ENCODE measurements at places on chromosomes 1 and 21.

DNA sequence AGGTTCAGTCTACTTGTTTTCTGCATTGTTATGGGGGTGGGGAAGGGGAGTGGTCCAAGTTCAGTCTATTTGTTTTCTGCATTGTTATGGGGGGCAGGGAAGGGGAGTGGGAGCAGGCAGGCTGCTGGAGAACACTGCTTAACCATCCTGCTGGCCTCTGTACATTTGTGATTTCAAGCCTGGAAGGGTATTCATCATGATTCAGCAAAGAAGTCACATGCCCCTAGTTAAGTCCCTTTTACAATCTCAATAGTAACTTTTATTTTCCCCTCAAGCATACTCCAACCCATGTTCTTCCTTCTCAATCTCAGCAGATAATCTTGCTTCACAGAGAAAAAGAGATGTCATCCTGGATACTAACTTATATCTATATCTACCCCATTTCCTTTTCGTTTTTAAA, 7.9 kb downstream of the LYST start:
- no peak for DNase-seq

DNA sequence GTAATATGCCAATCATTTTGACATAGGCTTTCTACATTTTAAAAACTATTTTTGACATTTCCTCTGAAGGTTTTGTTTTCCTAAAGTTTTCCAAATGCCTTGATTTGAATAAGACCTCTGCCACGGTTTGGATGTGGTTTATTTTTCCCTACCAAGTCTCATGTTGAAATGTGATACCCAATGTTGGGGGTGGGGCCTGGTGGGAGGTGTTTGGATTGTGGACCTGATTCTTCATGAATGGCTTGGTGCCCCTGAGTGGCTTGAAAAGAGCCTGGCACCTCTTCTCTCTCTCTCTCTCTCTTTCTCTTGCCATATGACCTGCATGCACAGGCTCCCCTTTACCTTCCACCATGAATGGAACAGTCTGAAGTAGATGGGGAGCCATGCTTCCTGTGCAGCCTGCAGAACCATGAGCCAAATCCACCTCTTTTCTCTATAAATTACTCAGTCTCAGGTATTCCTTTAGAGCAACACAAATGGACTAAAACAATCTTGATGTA, 14.8 kb downstream of the MMEL1 start:
- no peak for DNase-seq

GRCh38 chr21:31203431-31204054, 140.5 kb downstream of the TIAM1 start:
- no peak for DNase-seq

- DNase-seq, result no peak
These were observed 66.8 kb downstream of the ACBD6 start for GRCh38 chr1:180435566-180435965.

DNA sequence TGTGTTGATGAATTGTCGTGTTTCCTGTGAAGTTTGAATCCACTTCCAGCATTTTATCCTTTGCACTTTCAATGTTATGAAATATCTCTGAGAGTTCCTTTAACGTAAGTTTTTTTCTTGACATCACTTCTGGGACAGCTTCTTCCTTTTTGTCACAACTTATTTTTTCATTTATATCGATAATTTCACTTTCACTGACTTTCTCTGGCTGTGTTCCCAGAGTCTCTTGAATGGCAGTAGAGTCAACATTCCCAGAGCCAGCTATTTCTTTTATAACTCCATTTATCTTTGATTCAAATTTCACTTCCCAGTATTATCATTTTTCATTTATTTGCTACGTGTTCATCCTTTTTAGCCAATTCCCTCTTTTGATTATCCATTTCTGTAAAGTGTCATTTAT, 256.5 kb downstream of the PAPPA2 start:
- DNase-seq, result no peak

GRCh38 chr1:85708829-85709227, 595 bp upstream of the ZNHIT6 start:
- DNase-seq, result no peak

DNA sequence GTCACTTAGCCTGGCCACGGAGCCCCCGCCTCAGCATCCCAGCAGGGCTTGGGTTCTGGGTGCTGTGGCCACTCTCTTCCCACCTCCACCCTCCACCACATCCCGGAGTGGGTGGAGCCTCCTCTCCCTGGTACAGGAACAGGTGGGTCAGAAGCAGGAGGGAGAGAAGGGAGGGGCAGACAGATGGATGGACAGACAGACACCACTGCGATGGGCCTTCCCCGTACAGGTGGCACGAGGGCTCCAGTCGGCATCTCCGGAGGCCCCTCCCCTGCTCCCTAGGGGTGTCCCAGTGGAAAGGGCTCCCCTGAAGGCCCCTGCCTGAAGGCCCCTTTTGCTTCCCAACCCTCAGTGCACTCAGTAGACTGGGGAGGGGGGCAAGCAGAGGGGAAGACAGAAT, 96.9 kb upstream of the TARDBP start:
- DNase-seq, result no peak

DNA sequence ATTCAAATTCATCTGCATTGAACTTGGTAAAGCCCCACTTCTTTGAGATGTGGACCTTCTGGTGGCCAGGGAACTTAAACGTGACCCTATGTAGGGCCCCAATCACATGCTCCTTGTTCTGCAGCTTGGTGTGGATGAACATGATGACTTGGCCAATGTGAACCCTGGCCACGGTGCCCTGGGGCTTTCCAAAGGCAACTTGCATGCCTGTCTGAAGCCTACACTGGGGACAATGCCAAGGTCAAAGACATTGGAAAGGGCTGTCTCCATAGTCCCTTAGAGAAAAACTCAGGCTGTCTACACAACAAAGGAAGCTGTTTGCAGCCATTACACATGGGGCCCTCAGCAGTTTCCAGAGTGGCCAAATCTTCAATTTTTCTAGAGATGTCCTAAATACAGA, 8.9 kb upstream of the VPS13D start:
- DNase-seq, result no peak

GRCh38 chr1:27445177-27445936, 44.6 kb downstream of the WASF2 start:
- no peak for DNase-seq

- DNase-seq, result no peak
These were observed 112.7 kb upstream of the COA6 start for GRCh38 chr1:234260578-234260977.

GRCh38 chr21:17818186-17819113, 706 bp downstream of the C21orf91 start:
- DNase-seq, result peak; percentile 28

- no peak for DNase-seq
These were observed 948 bp downstream of the FBXO2 start for GRCh38 chr1:11653101-11653860.

GRCh38 chr1:87329526-87330056, 911 bp downstream of the LMO4 start:
- DNase-seq, result no peak

GRCh38 chr1:17233675-17234320, 15.1 kb upstream of the PADI3 start:
- no peak for DNase-seq

GRCh38 chr1:219109424-219110018, 64.2 kb upstream of the LYPLAL1 start:
- DNase-seq, result no peak

DNA sequence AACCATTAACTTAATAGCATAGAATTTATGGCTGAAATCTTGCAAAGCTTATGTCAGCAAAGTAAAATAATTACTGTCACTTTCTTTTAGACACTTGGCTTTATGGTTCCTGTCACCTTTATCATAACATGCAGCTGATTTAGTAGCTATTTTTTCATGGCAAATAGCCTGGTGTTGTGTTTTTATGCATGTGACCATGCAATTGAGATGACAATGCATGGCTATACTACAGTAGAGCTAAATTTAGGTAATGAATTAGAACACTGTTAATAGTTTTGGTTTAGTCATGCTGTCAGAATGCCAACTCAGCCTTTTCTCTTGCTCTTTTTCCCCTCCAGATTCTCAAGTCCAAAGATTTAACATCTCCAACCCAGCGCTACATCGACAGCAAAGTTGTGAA, 88.6 kb downstream of the TGFB2 start:
- no peak for DNase-seq

- DNase-seq, result no peak
These were observed 626.5 kb downstream of the NCAM2 start for GRCh38 chr21:21624674-21625073.

DNA sequence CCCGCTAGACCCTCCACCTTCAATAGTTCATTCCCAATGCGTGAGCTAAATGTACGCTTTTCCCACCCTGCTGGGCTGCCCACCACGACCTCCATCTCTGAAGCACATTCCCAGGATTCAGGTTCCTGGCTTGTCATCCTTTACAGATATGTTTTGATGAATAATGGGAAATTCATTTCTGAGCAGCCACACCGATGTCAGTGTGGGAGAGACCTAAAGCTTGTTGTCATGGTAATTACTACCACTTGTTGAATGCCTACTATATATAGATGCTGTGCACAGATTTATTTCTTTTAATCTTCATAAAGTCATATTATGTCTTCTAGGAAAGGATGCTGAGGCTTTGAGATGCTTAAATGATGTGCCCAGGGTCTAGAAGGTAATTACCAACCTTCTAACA, 8.0 kb downstream of the RCSD1 start:
- DNase-seq, result no peak

- DNase-seq, result no peak
These were observed 135.5 kb downstream of the TGFB2 start for GRCh38 chr1:218480588-218481099.

DNA sequence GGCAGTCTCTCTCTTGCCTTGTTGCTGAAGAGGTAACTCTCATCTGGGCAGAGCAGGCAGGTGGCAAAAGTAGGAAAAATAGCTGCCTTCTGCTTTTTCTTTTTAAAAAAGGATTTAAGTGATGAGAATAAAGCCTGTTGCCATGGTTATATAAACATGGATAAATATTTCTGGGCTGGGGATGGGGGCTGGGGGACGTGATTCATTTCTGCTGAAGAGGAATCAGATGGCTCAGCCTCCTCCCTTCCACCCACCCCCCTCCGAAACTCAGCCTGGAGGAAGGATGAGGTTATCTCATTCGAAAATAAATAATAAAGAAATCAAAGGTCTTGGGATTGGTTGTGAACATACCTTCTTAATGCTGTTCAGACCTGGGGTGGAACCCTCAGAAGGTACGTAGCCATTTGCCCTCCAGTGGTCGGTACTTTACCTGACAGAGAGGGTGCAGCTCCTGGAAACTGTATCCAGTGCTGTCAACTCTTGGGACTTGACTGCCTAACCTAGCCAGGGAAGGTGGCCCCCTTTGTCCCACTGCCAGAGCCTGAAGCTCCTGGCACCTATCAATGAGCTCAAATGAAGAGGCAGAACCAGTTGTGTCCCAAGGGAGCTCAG, 3.8 kb upstream of the INKA2 start:
- DNase-seq, result no peak

- DNase-seq, result no peak
These were observed 500 bp upstream of the DOCK7 start for GRCh38 chr1:62688687-62689085.

DNA sequence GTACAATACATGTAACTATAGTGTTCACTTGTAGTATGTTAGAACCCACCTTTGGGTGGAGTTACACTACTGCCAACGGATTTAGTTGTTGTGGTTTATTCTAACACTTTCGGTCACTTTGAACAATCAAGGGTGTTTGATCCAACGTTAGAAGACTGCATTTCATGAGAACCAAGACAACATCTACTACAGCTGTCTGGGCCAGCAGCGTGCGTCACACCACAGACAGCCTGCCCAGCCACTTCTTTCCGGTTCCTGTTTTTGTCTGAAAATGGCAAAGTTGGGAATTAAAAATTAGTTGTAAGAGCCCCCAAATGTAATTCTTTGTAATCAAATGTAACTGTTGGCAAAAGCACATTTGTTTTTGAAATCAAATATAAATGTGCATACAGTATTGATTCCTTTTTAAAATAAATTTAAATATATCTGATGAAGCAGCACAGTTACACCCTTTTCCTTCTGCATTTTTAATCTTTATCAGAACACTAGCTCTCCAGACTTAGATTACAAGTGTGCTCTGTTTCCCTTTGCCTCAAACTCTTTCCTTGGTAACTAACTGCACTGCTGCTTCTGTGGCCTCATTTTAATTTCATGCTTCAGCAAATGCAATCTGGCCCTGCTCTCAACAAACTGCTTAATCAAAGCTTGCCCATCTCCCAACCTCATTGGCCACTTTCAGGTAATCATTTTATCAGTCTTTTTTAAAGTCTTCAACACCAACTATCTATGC, 86.6 kb upstream of the DPH5 start:
- DNase-seq, result peak; percentile 37

All from activated CD4-positive, CD25-positive, alpha-beta regulatory T cell (primary cell).